T47D (cell line): ENCODE measurements at places on chromosomes 13 and 19.

GRCh38 chr13:101383595-101383994, 32.7 kb downstream of the NALCN start:
- DNase-seq: no peak

DNA sequence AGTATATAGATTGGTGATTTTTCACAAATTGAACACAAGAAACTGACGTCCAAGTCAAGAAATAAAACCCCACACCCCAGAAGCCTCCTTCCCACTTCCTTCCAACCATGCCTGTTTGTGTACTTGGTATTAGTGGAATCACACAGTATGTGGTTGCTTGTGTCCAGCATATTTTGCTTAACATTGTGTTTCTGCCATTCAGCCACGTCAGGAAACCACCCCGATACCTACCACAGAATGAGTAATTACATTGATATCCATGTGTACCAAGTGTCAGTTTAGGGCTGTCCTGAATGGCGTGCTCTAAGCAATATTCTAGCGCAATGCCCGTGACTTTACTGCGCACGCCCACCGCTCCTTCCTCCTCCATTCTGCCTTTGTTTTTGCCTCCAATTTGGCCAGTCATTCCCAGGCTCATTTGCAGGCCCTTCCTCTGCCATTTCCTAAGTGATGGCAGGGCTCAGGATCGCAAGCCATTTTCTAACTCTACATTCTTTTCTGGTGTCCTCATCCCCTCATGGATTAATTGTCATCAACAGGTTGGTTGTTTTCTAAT, 25.9 kb upstream of the MPHOSPH8 start:
- DNase-seq: no peak

GRCh38 chr13:105971738-105972137, 563.7 kb downstream of the EFNB2 start:
- no peak for DNase-seq

DNA sequence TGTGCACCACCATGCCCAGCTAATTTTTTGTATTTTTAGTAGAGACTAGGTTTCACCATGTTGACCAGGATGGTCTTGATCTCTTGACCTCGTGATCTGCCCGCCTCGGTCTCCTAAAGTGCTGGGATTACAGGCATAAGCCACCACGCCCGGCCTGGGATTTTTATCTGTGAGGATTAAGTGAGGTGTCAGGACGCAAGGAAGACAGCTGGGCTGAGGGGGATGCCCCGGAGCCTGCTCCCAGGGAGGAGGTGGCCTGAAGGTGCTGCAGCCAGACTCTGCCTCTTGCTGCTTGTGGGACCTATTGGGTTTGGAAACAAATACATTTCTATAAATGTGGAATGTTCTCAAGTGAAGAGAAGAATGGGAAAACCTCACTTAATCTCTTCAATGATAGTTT, 131.6 kb downstream of the OLFM4 start:
- no peak for DNase-seq

GRCh38 chr13:50993934-50994333, 84.3 kb downstream of the RNASEH2B start:
- DNase-seq: no peak

DNA sequence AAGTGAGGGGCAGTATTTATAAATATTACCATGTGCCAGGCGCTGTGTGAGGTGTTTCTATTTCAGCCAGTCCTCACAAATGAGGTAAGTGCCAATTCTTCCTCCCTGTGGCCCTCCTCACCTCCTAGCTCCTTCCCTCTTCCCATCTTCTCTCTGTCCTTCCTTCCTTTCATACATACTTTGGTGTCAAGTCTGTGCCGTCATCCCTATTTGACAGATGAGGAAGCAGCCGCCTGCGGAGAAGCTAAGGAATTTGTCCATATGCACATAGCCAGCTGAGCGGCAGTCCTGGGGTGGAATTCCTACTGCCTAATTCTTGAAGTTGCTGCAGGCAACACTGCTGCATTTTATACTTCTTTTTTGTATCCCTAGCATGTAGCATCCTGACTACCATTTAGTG, 150.8 kb downstream of the B3GLCT start:
- no peak for DNase-seq

GRCh38 chr19:12984143-12984627, 11.1 kb upstream of the NFIX start:
- DNase-seq: no peak

- no peak for DNase-seq
These were observed 108.2 kb downstream of the SIPA1L3 start for GRCh38 chr19:38015216-38015615.

DNA sequence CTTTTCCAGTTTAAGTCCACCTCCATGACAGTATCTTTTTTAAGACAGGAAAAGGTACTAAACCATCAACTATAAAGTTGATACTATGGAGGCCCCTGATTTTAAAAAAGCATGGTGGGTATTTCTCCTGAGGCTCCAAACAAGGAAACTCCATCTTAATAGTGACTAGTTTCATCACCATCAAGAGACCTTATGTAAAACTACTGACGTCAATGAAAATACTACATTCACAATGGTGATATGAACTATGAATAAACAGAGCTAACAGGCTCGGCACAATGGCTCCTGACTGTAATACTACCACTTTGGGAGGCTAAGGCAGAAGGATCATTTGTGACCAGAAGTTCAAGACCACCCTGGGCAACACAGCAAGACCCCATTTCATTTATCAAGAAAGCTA, 162.7 kb downstream of the KLF12 start:
- no peak for DNase-seq

DNA sequence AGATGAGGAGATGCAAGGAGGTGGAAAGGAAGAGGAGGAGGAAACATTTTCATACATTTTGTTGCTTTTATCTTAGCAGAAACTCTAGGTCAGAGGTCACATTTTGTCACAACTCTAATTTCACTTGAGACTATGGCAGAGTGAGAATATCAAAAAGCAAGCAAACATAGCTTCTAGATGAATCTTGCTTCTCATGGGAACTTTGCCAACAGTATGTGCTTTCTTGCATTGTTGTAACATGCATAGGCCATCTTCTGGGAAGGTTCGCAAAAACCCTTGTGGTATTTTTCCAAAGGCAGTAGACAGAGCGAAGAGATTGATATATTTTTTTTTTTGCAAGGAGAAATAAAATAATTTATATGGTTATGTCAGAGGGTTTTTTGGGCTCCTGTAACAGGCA, 291.3 kb downstream of the MTUS2 start:
- no peak for DNase-seq

GRCh38 chr19:6521718-6522646, 8.8 kb upstream of the TNFSF9 start:
- DNase-seq: no peak

- no peak for DNase-seq
These were observed 42.8 kb downstream of the TRPM4 start for GRCh38 chr19:49200238-49200862.

GRCh38 chr19:29546583-29547190, 20.9 kb downstream of the VSTM2B start:
- DNase-seq: no peak

GRCh38 chr13:82358284-82358683, 1524.0 kb downstream of the SLITRK1 start:
- no peak for DNase-seq

DNA sequence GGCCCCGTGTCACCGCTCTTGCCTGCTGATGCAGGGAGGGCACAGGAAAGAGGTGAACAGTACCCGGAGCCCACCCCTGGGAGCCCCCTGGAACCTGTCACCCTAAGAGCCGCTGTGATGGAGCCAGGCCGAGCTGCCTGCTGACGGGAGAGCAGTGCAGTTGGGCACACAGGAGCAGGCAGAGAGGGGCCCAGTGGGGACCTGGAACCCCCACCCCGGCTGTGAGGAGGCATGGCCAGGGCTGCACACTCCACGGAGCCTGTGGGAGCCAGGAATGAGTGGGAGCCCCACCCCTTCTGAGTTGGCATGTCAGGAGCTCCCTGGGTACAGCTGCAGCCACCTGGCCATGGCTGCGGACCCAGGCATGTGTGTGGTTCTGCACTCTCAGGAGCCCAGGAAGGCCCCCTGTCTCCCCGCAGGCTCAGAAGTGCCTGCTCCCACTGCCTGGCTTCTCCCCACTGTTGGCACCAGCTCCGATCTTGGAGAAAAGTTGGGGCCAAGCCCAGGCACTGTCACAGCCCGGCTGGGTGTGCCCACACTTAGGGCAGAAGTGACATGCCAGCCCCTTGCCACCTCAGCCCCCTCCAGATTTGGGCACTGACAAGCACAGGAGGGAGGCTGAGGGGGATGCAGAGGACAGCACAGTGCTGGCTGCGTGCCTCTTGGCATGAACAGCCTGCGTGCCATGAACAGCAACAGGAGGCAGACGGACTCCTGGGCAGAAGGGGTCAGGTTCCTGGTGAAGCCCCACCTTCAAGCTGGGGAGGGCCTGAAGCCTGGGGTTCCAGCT, 6.3 kb downstream of the CFAP97D2 start:
- DNase-seq: no peak

DNA sequence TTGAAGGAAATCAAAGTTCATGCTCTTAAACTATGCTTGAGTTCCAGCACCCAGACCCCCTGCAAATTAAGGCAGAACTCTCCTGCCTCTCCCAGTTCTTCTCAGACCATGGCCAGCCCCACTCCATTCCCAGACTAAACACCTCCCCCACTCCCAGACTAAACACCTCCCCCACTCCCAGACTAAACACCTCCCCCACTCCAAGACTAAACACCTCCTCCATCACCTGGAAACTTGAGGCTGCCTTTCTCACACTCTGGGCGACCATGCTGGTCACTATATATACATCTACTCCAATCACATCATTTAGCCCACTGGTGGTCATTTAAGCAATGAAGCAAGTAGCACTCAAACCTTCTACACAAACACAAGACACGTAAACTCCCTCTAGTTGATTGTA, 57.2 kb downstream of the CAB39L start:
- DNase-seq: no peak

- no peak for DNase-seq
These were observed 761.5 kb downstream of the EFNB2 start for GRCh38 chr13:105773863-105774538.

- no peak for DNase-seq
These were observed 10.4 kb downstream of the MYO1F start for GRCh38 chr19:8566855-8567254.

GRCh38 chr13:113559901-113560644, 24.5 kb upstream of the TFDP1 start:
- DNase-seq: no peak

GRCh38 chr19:50949861-50950260, 3.0 kb downstream of the KLK5 start:
- no peak for DNase-seq
